ENCODE measurements at places on chromosomes 2 and 18. TPM values are rescaled to one million over a fixed set of nuclear protein-coding genes. Genes with fewer than 3 reads are reported as not detected.

DNA sequence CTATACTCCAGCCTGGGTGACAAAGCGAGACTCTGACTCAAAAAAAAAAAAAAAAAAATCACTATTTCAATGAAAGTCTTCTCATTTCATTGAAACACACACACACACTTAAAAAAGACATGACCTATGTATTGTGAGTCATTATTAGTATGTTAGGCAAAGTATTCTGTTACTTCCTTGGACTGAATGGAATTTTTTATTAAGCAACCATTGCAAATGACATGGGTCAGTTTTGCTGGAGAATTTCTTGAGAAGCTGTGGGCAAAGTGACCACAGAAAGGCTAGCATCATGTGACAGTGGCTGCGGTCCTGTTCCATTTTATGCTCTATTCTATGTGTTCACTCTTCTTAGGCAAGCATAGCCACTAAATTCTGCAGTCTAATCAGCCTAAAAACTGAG, 695.7 kb downstream of the TDRD15 start:
- no peak for DNase-seq

- no peak for DNase-seq
These were observed 17.9 kb upstream of the PTPN4 start for GRCh38 chr2:119741868-119742267.

The CROCC2 gene
- not detected for total RNA-seq

The MEP1B gene
- not detected for total RNA-seq

The SERPINB2 gene
- total RNA-seq: not detected

- no peak for DNase-seq
These were observed 278.5 kb upstream of the RGPD4 start for GRCh38 chr2:107548216-107548615.

DNA sequence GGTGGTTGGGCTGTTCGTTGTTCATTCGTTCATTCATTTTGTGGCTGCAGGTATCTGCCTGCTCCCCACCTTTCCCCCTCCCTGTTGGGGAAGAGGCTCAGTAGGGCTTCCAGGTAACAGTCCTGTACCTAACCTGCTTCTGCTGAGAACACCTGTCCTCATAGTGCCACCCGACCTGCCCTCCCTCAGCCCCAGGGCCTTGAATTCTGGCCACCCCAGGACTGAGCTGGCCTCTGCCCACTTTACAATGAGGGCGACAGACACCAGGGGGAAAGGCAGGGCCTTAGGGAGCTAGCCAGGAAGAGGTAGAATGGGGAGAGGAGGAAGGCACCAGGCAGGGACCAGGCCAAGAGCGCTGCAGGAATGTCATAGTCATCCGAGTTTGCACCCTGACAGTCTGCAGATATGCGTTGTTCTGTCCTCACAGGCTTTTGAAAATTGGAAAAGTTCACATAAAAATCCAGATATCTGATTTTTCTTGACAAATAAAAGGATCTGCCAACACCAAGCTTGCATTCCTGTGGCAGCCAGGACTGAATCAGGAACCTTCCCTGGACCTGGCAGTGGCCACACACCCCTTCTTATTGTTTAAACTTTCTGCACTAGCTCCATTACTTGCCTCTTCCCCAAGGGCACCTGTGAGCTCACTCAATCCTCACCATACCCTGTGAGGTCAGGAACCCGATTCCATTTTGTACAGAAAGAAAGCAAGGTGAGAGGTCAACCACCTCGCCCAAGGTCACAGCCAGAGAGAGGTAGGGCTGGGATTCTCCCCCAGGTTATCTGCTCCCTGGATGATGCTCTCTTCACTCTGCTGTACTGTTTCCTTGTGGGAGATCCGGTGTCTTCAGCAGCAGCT, 35.3 kb upstream of the MRPL33 start:
- no peak for DNase-seq

The CNDP1 gene
- total RNA-seq: not detected

GRCh38 chr2:233217892-233218377, 33.5 kb upstream of the ATG16L1 start:
- DNase-seq: no peak

The UBR3 gene
- 112 TPM for total RNA-seq

DNA sequence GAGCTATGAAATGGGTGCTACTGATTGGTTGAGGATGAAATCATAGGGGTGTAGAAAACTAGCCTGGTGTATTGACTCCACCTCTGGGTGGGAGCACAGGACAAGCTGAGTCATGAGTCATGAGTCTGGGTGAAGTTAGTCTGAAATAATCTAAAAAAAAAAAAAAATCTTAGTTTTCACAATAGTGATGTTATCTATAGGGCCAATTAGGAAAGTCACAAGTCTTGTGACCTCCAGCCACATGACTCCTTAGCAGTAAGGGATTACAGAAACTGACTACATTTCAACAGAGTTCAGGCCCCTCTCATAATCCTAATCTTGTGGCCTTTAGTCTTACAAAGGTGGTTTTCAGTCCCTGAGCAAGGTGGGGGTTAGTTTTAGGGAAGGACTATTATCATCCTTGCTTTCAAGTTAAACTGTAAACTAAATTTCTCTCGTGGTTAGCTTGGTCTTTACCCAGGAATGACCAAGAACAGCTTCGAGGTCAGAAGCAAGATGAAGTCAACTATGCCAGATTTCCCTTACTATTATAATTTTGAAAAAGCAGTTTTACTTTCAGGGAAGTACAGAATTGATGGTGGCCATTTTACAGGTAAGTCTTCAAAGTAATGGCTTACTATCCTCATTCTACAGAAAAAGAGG, 338.0 kb upstream of the GYPC start:
- no peak for DNase-seq

The ESPNL gene
- not detected for total RNA-seq
